Thoracic aorta (tissue), 2 donors: ENCODE measurements at places on chromosomes 6 and 20. TPM values are rescaled to one million over a fixed set of nuclear protein-coding genes. Genes with fewer than 3 reads are reported as not detected.

Gene HMGCLL1
- total RNA-seq = not detected

Gene ZNF391
- total RNA-seq = 2.3 TPM

Gene CASP8AP2
- 23.8 TPM for total RNA-seq

Gene GGTLC1
- not detected for total RNA-seq

Gene TUBB2B
- total RNA-seq = 3.2 TPM

Gene PKIG
- total RNA-seq = 186 TPM

Gene LCA5
- total RNA-seq = 7.0 TPM

Gene BPIFA1
- not detected for total RNA-seq

Gene HLA-DMB
- 13.5 TPM for total RNA-seq

Gene HS3ST5
- not detected for total RNA-seq

Gene PBOV1
- not detected for total RNA-seq

Gene SLC22A23
- 9.7 TPM for total RNA-seq

Gene DUSP15
- total RNA-seq = 5.6 TPM

Gene CDH4
- not detected for total RNA-seq

Gene PRDM13
- total RNA-seq = not detected

Gene FABP7
- total RNA-seq = not detected

Gene MYT1
- total RNA-seq = not detected

Gene NKX2-2
- total RNA-seq = not detected

Gene ISM1
- 20.4 TPM for total RNA-seq

Gene FKBP1C
- total RNA-seq = not detected

Gene FGD2
- total RNA-seq = 52.5 TPM

Gene GFRA4
- total RNA-seq = not detected

Gene POPDC3
- total RNA-seq = not detected

Gene GHRH
- not detected for total RNA-seq

Gene EGFL8
- total RNA-seq = 16.2 TPM

Gene KHDC1
- 8.1 TPM for total RNA-seq

Gene WFDC2
- total RNA-seq = not detected

Gene KHDC1L
- total RNA-seq = not detected

Gene BPIFB4
- total RNA-seq = not detected

Gene FAM83C
- not detected for total RNA-seq
